Stimulated activated memory B cell treated with anti-CD40 and anti-IgM and Interleukin-4, amounts not matched to agents 10 μg/mL and 1 μg/mL and 100 μg/mL, for 72 hours (primary cell): ENCODE measurements at places on chromosomes 7 and 10.

- no peak for ATAC-seq
Observed at GRCh38 chr10:123492016-123492415, 174.1 kb upstream of the GPR26 start.

DNA sequence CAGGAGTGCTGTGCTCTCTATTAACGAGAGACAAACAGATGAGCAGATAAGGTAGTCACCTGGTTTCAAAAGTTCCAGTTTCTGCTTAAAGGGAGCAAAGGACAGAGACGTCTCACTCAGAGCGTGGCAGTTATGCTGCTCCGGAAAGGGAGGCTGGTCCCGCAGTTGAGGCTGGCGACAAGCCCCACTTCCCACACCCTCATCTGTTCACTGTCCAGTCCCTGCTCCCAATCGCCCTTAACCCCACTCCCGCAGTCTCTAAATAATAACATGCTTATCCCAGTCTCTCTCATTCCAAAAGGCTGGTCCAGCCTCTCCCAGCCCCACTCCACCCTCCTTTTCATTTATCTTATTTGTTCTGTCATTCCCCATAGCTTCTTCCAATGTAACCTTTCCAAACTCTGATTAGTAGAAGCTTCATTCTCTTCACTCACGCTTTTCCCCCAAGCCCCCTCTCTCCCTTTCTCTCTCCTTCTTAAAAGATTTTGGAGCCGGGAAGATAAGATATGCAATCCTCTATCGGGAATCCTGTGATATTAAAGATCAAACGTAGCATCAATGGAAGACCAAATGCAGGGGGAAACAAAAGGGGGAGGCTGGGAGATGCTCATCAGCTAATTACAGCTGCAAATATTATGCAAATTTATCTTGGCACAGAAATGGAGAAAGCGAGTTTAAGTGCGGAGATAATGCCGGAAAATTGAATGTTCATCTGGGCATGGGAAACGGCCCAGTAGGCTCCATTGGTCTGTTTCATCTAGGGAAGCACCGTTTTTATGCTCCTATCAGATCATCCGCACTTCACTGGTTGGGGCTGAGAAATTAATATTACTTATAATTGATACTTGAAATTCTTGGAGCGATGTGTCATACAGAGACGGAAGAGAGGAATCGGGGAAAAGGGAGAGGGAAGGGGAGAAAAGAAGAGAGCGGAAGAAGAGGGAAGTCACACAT lies 16.3 kb upstream of the GATA3 start:
- no peak for ATAC-seq

DNA sequence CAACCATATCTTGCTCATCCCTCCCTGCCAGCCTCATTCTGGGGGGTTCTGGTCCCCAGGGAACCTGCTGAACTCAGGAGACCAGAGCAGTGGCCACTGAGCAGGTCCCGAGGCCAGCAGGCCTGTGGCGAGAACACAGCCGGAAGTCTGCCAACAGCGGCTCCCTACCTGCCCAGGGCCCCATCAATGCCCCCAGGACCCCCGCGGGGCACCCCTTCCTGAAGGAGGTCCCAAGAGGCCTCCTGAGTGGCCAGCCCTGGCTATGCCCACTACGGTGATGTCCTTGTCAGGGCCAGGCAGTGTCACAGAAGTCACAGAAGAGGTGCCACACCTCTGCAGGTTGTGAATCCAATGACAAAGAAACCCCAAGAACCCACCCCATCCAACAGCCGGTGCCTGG lies 58.9 kb downstream of the CAMK2B start:
- ATAC-seq, result no peak

DNA sequence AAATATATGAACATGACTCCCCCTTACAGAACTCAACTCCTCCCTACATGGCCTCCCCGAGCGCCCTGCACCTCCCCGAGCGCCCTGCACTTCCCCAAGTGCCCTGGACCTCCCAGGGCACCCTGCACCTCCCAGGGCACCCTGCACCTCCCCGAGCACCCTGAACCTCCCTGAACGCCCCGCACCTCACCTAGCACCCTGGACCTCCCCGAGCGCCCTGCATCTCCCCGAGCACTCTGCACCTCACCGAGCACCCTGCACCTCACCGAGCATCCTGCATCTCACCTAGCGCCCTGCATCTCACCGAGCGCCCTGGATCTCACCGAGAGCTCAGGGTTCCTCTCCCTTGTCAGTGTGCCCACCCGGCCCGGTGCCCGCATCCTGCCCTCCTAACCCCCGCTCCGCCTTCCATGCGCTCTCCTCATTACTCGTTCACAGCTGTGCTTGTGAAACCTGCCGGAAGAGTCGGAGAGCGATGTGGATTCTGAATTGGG lies 134.3 kb downstream of the ACTR3B start:
- ATAC-seq, result no peak

DNA sequence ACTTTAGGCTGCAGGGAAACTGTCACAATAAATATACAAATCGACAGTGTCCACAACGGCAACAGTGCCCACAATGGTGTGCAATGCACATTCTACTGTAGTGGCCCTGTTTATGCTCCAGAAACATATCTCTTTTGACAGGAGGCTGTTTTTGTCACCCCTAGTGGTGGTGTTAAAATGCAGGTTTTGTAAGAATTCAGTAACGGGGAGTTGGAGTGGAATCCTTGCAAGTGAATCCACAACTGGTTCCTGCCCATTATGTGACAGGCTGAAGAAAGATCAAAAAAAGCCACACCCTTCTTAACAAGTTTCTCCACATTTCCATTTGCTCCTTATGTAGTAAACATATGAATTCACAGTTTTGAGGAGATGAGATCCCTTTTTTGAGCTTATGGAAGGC lies 58.5 kb downstream of the BEND7 start:
- ATAC-seq, result no peak

DNA sequence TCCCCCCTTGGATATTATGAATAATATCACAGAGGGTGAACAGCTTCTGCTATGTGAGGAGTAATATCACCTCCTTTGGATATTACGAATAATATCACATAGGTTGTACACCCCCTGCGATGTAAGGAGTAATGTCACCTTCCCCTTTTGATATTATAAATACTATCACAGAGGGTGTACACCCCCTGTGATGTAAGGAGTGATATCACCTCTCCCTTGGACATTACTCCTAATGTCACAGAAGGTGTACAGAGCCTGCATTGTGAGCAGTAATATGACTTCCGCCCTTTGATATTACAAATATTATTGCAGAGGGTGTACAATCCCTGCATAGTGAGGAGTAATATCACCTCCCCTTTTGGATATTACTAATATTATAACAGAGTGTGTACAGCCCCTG lies 9.2 kb upstream of the TMEM225B start:
- ATAC-seq, result no peak

GRCh38 chr7:157471259-157472125 lies 134.7 kb downstream of the DNAJB6 start:
- no peak for ATAC-seq

DNA sequence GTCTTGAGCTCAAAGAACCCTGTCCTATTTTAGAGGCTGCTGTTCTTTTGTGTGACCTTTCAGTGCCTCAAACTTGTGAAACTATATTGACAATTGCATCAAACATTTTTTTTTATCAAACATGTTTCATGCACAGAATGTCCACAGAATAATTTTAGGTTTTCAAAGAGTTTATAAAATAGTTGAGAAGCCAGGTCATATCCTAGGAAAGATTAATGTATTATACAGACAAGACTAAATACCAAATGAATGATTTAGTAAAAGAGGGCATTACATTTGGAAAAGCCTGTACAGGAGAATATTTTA lies 67.0 kb downstream of the CDK6 start:
- ATAC-seq, result no peak

GRCh38 chr10:122176232-122177213 lies 94.6 kb upstream of the BTBD16 start:
- ATAC-seq, result no peak

GRCh38 chr7:134532954-134533218 lies 5.5 kb downstream of the AKR1B10 start:
- no peak for ATAC-seq

DNA sequence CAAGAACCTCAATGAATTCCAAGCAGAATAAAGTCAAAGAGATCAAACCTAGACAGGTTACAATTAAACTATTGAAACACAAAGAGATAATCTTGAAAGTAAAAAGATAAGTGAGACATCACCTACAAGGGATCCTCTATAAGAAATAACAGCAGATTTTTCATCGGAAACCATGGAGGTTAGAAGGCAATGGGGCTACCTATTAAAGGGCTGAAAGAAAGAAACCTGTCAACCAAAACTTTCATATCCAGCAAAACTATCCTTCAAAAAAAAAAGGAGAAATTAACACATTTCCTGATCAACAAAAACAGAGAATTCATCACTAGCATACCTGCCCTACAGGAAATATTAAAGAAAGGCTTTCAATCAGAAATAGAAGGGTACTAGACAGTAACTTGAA lies 244.9 kb downstream of the ARHGAP12 start:
- ATAC-seq, result no peak

GRCh38 chr7:22093001-22093400 lies 147.3 kb upstream of the CDCA7L start:
- ATAC-seq, result no peak

DNA sequence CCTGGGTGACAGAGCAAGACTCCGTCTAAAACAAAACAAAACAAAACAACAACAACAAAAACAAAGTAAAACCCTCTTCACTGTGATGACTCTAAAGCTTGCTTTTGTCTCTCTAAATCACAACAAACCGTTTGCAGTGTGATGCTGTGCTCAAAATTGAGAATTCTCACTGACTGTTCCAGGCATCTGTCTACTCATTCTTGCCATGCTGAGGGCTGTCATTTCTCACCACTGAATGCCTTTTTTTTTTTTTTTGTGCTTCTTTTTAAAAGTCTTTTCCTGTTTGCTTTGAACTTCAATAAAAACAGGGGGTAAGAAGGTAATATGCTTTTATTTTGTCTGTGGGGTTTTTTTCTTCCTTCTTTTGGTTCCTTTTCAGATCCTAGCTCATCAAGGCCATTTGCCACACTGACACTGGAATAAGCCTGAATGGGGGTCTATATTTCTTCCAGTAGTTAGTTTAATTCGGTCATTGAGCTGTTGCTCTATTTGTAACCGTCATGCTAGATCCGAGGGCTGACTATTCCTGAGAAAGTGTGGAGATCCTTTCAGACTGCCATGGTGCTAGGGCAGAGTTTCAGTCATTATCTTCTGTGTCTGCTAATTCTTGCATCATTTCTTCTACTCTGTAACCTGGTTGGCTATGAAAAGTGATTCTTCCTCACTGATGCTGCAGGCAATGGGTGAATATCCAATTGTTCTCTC lies 10.6 kb downstream of the FAS start:
- no peak for ATAC-seq

GRCh38 chr7:71155236-71155635 lies 23.3 kb downstream of the GALNT17 start:
- no peak for ATAC-seq

DNA sequence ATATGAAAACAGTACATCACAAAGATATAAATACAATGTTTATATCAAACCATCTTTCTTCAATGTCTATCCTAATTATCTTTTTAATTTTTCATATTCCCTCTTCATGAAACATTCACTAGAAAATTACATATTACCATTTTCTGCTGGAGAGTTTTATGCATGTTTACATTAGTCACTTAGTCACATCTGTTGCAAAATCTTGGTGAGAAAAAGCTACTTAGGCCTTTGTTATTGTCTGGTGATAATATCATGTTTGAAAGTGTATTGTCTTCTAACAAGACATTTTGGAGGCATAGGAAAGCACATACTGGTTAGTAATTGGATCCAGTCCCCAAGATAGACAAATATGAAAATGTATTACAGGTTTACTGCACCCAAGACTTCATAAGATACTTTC lies 163.6 kb downstream of the GNAI1 start:
- no peak for ATAC-seq

DNA sequence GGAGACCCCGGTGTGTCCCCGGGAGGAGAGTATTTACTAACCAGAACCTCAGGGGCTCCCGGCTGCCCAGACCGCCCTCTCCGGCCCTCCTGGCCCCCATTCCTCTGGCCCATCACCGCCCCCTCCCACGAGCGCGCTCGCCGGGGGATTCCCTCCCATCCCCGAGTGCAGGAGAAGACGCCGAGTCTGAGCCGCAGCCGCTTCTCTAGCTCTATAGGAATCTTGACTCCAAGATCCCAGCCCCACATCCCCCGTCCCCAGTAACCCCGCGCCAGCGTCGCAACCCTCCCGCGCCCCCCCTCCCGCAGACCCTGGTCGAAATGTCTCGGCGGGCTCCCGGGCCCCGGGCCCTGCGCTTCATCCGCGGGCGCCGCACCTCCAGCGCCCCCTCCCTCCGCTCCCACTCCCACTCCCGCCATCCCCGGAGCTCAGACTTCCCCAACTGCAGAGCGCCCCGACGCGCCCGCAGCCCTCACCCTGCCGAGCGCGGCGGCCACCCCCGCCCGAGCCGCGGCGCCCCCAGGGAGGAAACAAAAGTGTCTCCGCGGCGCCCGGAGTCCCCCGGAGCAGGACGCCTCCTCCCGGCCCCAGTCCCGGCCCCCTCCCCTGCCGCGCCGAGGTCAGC lies 541 bp downstream of the ELMO1 start:
- peak; percentile 58 for ATAC-seq

DNA sequence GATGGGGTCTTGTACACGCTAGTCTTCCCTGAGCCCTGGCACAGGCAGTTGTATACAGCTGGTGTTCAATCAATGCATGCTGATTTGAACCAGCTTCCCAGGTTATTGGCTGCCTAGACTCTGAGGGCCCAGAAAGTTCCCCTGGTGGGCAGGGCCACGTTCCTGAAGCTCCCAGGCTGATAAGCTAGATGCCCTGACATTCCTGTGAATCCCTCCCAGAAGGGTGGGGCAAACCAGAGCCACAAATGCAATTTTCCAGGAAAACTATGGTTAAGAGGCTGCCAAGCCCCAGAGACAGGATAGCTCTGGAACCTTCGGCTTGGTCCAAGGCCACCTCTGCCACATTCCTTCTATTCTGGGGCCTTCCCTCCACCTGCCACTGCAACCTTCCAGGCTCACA lies 78.2 kb downstream of the FAM53B start:
- no peak for ATAC-seq

GRCh38 chr7:104106108-104106905 lies 101.5 kb downstream of the ORC5 start:
- no peak for ATAC-seq

- no peak for ATAC-seq
Observed at GRCh38 chr7:17746020-17746530, 194.2 kb downstream of the SNX13 start.

GRCh38 chr10:34780818-34781380 lies 34.2 kb downstream of the PARD3 start:
- peak; percentile 16 for ATAC-seq

- ATAC-seq, result no peak
Observed at GRCh38 chr10:71999360-72000072, 35.3 kb downstream of the CHST3 start.
